Cardiac fibroblast (primary cell): ENCODE measurements at places on chromosomes 6 and 20.

DNA sequence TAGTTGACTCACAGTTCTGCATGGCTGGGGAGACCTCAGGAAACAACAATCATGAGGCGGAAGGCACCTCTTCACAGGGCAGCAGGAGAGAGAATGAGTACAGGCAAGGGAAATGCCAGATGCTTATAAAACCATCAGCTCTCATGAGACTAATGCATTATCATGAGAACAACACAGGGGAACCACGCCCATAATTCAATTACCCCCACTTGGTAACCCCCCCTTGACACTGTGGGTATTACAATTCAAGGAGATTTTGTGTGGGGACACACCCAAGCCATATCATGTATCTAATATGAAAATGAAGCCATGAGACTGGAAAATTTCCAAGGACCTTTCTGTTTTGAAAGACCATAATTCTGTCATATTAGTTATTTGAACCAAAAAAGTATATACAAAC, 342.4 kb upstream of the PLCB4 start:
- DNase-seq: no peak

DNA sequence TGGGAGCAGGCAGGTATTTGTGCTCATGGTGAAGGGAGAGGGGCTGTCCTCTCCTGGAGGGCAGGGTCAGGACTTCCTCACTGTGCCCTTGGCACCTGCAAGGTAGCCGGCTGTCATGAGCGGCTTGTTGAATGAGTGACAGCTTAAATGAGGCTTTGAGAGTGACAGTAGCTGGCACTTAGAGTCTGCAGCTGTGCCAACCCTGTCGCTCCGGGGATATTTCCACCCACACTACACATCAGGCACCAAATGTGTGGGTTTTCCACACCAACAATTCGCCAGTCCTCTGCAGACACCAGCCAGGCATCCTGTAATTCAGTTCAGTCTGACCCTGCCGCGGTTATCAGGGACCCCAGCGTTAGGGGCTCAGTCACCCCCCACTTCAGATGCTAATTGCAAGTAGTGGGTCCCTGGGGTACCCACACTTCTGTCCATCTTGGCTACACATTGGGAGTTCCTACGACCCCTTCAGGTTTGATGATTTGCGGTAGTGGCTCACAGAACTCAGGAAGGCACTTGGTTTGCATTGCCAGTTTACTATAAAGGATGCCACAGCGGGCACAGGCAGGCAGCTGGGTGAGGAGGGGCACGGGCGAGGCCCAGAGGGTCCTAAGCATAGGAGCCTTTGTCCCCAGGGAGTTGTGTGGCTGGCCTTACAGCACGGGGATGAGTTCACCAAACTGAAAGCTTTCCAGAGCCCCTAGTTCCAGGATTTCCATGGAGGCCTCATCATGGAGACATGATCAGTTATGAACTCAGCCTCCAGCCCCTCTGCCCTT, 9.1 kb downstream of the MTG2 start:
- DNase-seq: no peak

DNA sequence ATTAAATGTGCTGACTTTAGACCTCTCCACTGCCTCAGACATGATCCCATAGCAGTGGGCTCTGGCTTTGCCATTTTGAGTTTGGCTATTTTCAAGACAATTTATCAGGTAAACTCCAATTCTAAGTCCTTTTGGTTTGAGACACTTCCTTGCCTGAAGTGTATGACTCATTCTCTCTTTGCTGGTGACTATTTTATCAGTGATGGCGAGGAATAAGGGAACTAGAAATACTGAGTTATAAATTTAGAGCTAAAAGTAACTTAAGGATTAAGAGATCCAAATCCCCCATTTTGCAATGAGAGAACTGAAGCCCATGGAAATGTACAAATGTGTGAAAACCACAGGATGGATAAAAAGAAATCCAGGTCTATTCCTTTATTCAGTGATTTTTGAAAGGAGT, 30.9 kb upstream of the CD83 start:
- DNase-seq: no peak

GRCh38 chr6:98920904-98921431, 26.8 kb downstream of the FBXL4 start:
- DNase-seq: no peak

GRCh38 chr20:1993986-1994385, at the start of gene PDYN:
Gene PDYN, minus strand, starts transcription at chr20:1994058. Its CDS starts 10,974 bp downstream, at chr20:1983084.
- DNase-seq: no peak

- no peak for DNase-seq
Measured at GRCh38 chr6:24060982-24061754, 64.8 kb upstream of the NRSN1 start.

DNA sequence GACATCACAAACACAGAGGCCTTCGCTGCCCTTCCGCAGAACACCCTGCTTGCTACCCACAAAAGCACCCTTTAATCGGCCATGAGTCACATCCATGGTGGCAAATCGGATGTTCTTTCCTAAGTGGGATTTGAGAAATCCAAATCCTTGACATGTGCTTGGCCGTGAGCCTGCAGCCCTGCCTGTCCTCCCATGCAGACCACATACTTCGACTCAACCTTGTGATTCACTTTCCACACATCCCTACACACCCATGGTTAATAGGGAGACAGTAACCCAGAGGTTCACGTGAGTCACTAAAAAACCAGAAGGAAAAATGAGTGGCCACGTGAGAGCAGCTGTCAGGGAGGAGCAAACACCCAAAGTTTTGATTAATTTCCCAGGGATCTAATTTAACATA, 19.4 kb downstream of the RAMACL start:
- peak; percentile 98 for DNase-seq

GRCh38 chr20:33600981-33601380, 61.1 kb upstream of the C20orf144 start:
- no peak for DNase-seq
